WTC11 (cell line): ENCODE measurements at places on chromosomes 7 and 10. TPM values are rescaled to one million over a fixed set of nuclear protein-coding genes. Genes with fewer than 3 reads are reported as not detected.

DNA sequence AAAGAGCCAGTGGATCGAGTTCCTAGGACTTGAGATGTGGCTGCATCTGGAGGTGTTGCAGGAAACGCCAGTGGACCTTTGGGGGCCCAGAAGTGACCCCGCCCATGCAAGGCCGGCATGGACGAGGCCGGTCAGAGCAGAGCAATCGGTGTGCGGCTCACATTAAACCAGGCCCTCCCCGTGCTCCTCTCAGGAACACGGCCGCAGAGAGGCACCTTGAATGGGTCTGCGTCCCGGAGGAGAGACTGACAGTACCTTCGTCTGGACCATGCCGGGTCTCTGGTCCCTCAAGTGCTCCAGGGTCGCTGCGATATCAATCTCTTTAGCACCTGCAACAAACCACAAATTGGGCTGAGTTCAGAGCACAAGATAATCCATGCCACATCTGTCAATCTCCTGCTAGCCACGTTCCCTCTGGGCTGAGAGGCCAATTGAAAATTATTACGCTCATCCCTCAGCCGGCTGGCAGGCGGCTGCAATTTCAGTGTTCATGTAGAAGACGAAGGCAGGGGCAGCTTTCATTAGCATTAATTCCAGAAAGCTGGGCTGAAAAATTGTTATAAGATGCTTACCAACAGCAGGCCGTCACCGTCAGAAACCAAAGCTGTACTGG, 212.0 kb downstream of the DNAJB6 start:
- H3K36me3 ChIP-seq, result peaks cover 12% of the 10 kb centered on the region; the same call in 1 of the 2 replicates
- H3K4me3 ChIP-seq, result no peak overlapping the region

GRCh38 chr10:98748298-98748697, 301.6 kb upstream of the HPS1 start:
- no peak overlapping the region for H3K27ac ChIP-seq
- 0 out of 2 replicates have a peak, but pooled peaks cover 5% of the 10 kb centered on the region for H3K36me3 ChIP-seq
- H3K4me1 ChIP-seq, result no peaks in the 10 kb centered on the region
- peak; percentile 28 for DNase-seq

DNA sequence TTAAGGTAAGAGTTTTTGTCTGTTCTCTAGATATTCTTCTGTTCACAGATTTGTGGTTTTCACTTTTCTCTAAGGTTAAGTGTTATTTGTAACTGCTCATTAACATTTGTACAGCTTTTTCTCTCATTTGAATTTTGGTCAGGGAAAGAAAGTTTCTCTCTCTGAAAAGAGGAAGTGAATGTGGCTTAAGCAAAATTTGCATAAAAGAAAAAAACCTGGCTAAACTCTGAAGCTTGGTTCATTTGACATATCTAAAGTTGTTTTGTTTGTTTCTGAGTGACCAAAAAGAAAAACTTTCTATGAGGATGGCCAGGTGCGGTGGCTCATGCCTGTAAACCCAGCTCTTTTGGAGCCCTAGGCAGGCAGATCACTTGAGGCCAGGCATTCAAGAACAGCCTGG, 22.0 kb upstream of the SLC26A4 start:
- no peaks in the 10 kb centered on the region for H3K27me3 ChIP-seq
- H3K4me1 ChIP-seq, result peaks cover 6% of the 10 kb centered on the region
- H3K4me3 ChIP-seq, result no peak overlapping the region
- DNase-seq, result no peak
- H3K36me3 ChIP-seq, result no peaks in the 10 kb centered on the region

GRCh38 chr7:2451171-2452073, 24.8 kb downstream of the GRIFIN start:
- peak overlapping the region; percentile 70; the same call in 1 of the 2 replicates for H3K27ac ChIP-seq
- no peak overlapping the region for H3K4me3 ChIP-seq
- no peaks in the 10 kb centered on the region for H3K36me3 ChIP-seq
- H3K4me1 ChIP-seq, result peaks cover 4% of the 10 kb centered on the region

DNA sequence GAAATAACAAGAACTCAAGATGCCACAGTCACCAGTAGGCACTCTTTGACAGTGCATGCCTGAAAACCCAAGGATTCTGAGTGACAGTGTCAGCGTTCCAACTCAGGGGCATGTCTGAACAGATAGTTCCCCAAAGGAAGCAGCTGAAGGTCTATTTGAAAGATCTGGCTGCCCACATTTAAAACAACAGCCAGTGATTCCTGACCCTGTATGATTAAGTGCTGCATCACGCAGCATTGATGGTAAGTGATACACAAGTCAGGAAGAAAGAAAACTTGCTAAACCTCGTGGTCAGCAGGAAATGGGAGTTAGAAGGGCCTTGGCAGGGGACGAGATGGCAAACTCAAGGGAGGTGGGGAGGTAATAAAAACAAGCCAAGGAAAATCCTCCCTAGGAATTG, 1013.1 kb downstream of the TYW1 start:
- H3K27ac ChIP-seq, result no peak overlapping the region
- no peak overlapping the region for H3K4me3 ChIP-seq
- H3K27me3 ChIP-seq, result peaks cover 54% of the 10 kb centered on the region

DNA sequence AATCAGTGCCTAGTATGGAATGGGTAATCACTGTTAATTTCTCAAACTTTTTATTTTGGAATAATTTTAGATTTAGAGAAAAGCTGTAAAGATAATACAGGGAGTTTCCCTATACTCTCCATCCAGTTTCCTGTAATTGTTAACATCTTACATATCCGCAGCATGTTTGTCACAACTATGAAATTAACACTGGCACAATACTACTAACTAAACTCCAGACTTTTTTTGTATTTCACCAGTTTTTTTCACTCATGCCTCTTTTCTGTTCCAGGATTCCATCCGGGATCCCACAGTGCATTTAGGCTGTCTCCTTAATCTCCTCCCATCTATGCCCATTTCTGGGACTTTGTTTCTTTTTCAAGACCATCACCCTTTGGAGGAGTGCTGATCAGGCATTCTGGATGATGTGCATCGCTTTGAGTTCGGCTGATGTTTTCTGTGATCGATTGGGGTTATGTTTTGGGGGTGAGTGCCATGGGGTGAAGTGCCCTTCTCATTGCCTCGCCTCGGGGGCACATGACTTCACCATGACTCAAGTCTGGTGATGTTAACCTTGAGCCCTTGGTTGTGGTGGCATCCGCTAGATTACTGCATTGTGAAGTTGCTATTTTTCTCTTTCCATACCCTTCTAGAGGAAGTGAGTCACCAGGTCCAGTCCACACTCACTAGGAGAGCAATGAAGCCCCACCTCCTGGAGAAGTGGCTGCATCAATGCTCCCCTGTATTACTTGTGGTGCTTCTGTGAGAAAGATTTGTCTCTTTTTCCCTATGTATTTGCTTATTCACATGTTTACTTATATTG, 43.9 kb upstream of the GRB10 start:
- H3K4me1 ChIP-seq, result peaks cover 25% of the 10 kb centered on the region
- H3K27me3 ChIP-seq, result no peaks in the 10 kb centered on the region; the same call in 1 of the 2 replicates
- no peaks in the 10 kb centered on the region for H3K36me3 ChIP-seq

GRCh38 chr10:60877777-60878120, 66.2 kb downstream of the RHOBTB1 start:
- H3K4me3 ChIP-seq, result no peak overlapping the region
- no peak for DNase-seq
- 0 out of 2 replicates have a peak, but pooled peaks cover 5% of the 10 kb centered on the region for H3K36me3 ChIP-seq
- peaks cover 19% of the 10 kb centered on the region for H3K4me1 ChIP-seq
- no peak overlapping the region for H3K27ac ChIP-seq
- no peaks in the 10 kb centered on the region for H3K27me3 ChIP-seq

GRCh38 chr10:28849821-28850220, 172.5 kb downstream of the BAMBI start:
- H3K27me3 ChIP-seq, result no peaks in the 10 kb centered on the region
- no peak overlapping the region for H3K27ac ChIP-seq
- H3K36me3 ChIP-seq, result no peaks in the 10 kb centered on the region

GRCh38 chr7:96219378-96220130, 102.3 kb downstream of the SLC25A13 start:
- no peak overlapping the region for H3K27ac ChIP-seq
- H3K27me3 ChIP-seq, result no peaks in the 10 kb centered on the region
- H3K36me3 ChIP-seq, result peaks cover 5% of the 10 kb centered on the region
- H3K4me3 ChIP-seq, result no peak overlapping the region
- no peak for DNase-seq
- peaks cover 3% of the 10 kb centered on the region for H3K4me1 ChIP-seq

GRCh38 chr10:20688797-20689544, 208.1 kb downstream of the NEBL start:
- H3K4me3 ChIP-seq, result no peak overlapping the region
- no peak for DNase-seq
- peaks cover 43% of the 10 kb centered on the region for H3K4me1 ChIP-seq
- no peak overlapping the region for H3K27ac ChIP-seq
- no peaks in the 10 kb centered on the region; the same call in 1 of the 2 replicates for H3K27me3 ChIP-seq

DNA sequence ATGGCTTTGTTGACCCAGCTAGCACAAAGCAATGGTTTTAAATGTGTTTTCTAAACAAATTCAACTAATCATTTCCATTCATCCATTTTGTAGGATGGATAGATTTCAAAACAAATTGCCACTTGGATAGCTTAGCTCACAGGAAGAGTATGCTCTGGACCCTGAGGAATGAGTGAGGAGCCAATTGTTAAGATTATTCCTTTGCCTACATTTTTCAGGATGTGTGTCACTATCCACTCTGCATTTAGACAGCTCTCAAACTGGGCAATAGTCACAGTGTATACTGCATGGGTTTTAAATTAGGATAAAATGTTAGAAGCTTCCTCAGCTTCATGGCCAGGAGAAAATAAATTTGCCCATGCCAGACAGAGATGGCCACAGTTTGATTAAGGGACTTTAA, 605.6 kb upstream of the TEX47 start:
- H3K27me3 ChIP-seq, result no peaks in the 10 kb centered on the region
- H3K27ac ChIP-seq, result no peak overlapping the region
- no peaks in the 10 kb centered on the region for H3K36me3 ChIP-seq
- no peaks in the 10 kb centered on the region for H3K4me1 ChIP-seq

GRCh38 chr7:108282427-108282996, 152.4 kb upstream of the LAMB4 start:
- H3K4me1 ChIP-seq, result peaks cover 8% of the 10 kb centered on the region; the same call in 1 of the 2 replicates
- no peak for DNase-seq
- H3K4me3 ChIP-seq, result no peak overlapping the region

DNA sequence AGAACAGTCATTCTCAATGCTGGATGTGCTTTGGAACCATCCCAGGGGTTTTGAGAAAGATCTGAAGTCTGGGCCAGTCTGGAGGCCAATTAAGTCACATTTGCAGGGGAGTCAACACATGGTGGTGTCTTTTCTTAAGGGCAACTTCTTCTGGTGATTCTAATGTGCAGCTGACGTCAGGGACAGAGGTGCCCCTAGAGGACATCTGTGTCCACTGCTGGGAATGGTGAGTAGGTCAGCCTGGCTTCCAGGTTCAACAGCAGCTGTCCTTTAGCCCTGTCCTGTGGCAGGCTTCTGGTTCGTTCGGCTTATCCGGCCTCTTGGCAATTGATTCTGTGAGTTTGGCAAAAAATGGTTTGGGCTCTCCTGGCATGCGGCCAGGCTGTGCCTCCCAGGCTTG, 269.7 kb upstream of the HABP2 start:
- no peaks in the 10 kb centered on the region for H3K27me3 ChIP-seq
- H3K4me1 ChIP-seq, result no peaks in the 10 kb centered on the region
- no peaks in the 10 kb centered on the region for H3K36me3 ChIP-seq
- H3K27ac ChIP-seq, result no peak overlapping the region
- DNase-seq, result peak; percentile 22

GRCh38 chr7:50696810-50697582, 85.7 kb downstream of the GRB10 start:
- H3K4me1 ChIP-seq, result peaks cover 22% of the 10 kb centered on the region
- H3K27ac ChIP-seq, result no peak overlapping the region
- no peak overlapping the region for H3K4me3 ChIP-seq
- H3K27me3 ChIP-seq, result no peaks in the 10 kb centered on the region
- H3K36me3 ChIP-seq, result peaks cover 17% of the 10 kb centered on the region

- no peak overlapping the region for H3K27ac ChIP-seq
- no peaks in the 10 kb centered on the region for H3K27me3 ChIP-seq
- no peak for DNase-seq
- H3K36me3 ChIP-seq, result no peaks in the 10 kb centered on the region
- H3K4me3 ChIP-seq, result no peak overlapping the region
Observed at GRCh38 chr7:134685250-134685649, 38.6 kb downstream of the BPGM start.

DNA sequence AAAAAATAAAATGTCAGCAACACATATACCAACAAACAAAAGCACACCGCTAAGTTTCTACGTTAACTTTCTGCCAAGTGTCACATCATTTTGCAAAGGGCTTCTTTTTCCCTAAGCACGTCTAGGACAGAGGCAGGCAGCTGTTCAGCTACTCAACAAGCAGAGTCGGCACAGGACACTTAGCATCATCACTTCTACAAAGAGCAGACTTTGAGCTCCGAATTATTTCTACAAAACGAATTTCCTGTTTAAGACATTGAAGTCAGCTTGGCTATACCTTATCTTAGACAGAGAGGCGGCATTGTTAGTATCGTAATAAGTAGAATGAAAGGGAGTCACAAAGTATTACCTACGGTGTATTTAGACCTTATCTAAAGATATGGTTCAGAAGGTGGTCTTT, 110.1 kb downstream of the SVIL start:
- H3K36me3 ChIP-seq, result peaks cover 54% of the 10 kb centered on the region
- H3K4me1 ChIP-seq, result no peaks in the 10 kb centered on the region
- no peaks in the 10 kb centered on the region for H3K27me3 ChIP-seq
- no peak for DNase-seq

Gene GDF10
- 0.09 to 0.24 TPM (median 0.18 TPM) in 3 replicates for total RNA-seq

DNA sequence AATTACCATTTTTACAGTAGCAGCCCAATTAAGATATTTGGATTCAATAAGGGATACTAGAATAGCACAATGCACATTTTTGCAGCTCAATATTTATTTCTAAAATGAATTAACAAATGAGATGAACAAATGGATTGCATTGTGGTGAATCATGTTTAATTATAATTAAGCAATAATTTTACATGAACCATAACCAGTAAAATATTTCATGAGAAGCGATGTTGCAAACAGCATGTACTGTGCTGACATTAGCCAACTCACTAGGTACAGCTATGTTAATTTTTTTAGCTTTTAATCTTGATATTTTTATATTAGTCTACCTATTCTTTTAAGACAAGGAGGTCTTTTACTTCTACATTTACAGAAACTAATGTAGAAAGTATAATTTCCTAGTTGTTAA, 399.1 kb upstream of the AKR1E2 start:
- no peak overlapping the region for H3K27ac ChIP-seq
- H3K27me3 ChIP-seq, result no peaks in the 10 kb centered on the region
- no peaks in the 10 kb centered on the region for H3K36me3 ChIP-seq
- H3K4me1 ChIP-seq, result peaks cover 3% of the 10 kb centered on the region; the same call in 1 of the 2 replicates
- H3K4me3 ChIP-seq, result no peak overlapping the region

Gene ARHGAP22
- total RNA-seq, result 8.2 to 8.6 TPM (median 8.3 TPM) in 3 replicates

DNA sequence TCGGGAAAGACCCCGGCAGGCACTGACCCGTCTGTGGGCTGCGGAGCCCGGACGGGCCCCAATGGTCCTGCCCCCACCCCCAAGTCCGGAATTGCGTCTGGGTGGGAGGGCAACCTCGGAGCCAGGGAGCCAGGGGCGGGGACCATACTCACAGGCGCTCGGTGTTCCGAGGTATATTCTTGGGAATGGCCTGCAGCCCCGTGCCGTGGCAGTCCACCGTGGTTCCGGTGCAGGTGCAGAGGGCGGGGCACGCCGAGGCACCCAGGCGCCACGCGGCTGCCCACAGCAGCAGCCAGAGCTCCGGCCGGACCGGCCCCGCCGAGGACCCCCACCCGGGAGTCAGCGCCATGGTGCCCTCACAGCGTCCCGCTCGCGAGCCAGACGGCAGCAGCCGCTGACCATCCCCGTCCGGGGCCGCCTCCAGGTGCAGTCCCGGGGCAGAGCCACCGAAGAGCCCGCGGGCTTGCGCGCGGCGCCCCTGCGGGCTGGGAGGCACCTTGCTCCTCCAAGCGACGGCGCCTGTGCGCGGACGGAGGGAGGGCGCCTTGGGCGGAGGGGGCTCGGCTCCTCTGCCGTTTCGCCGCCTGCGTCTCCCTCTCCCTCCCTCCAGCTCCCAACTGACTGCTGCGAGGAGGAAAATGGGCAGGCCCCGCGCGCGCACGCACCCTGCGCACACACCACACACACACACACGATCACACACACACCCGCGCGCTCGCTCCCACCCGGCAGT, at the start of gene SLIT1:
Gene SLIT1, minus strand, starts transcription at position 634 of the 733 bp plus-strand sequence. Its CDS starts 285 bp downstream, at position 349.
- peak within 1 kb of the TSS; percentile 81 for H3K4me3 ChIP-seq
- peaks cover 67% of the 10 kb centered on the region for H3K27me3 ChIP-seq

Gene LRRC4
- 7.8 to 14.9 TPM (median 9.9 TPM) in 3 replicates for total RNA-seq
